ENCODE measurements at places on chromosomes 7 and 10. TPM values are rescaled to one million over a fixed set of nuclear protein-coding genes. Genes with fewer than 3 reads are reported as not detected.

- no peaks in the 10 kb centered on the region for H3K4me1 ChIP-seq
- H3K36me3 ChIP-seq = no peaks in the 10 kb centered on the region
- no peaks in the 10 kb centered on the region for H3K27me3 ChIP-seq
- no peak overlapping the region for H3K27ac ChIP-seq
Measured at GRCh38 chr10:28996947-28997551, 291.8 kb upstream of the LYZL1 start.

GRCh38 chr7:84783141-84783778 lies 403.6 kb downstream of the SEMA3D start:
- no peak overlapping the region for H3K4me3 ChIP-seq
- DNase-seq = no peak
- no peak overlapping the region for H3K27ac ChIP-seq
- no peaks in the 10 kb centered on the region for H3K4me1 ChIP-seq
- no peaks in the 10 kb centered on the region for H3K36me3 ChIP-seq

The VAX1 gene
- not detected for total RNA-seq

DNA sequence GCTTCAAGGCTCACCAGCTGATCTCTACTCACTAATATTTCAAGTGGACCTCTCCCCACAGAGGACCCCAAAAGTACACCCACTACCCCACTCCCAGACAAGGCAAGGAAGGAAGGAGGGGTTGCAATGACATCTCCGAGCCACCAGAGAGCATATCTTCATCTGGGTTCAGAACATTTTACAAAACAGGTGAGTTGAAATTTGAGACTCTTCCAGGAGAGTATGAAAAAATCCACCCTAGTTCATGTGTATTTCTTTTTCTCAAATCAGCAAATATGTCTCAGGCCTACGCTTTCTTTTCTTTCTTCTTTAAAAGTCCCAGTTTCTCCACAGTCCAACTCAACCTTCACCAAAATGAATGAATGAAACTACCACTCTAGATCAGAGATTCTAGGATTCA lies 61.9 kb downstream of the SGMS1 start:
- H3K27me3 ChIP-seq = no peaks in the 10 kb centered on the region
- H3K4me1 ChIP-seq = no peaks in the 10 kb centered on the region
- H3K36me3 ChIP-seq = no peaks in the 10 kb centered on the region
- no peak overlapping the region for H3K27ac ChIP-seq
- peak; percentile 16 for DNase-seq
- H3K4me3 ChIP-seq = no peak overlapping the region

- no peaks in the 10 kb centered on the region for H3K4me1 ChIP-seq
- no peaks in the 10 kb centered on the region for H3K27me3 ChIP-seq
- no peak overlapping the region for H3K27ac ChIP-seq
Measured at GRCh38 chr7:117775801-117776200, 97.4 kb downstream of the CTTNBP2 start.

The LIPJ gene
- 0.19 TPM for total RNA-seq

The PLXNA4 gene
- total RNA-seq = 0.11 TPM

- peaks cover 3% of the 10 kb centered on the region for H3K4me1 ChIP-seq
- no peaks in the 10 kb centered on the region for H3K36me3 ChIP-seq
- no peak overlapping the region for H3K4me3 ChIP-seq
Measured at GRCh38 chr10:95837783-95838182, 70.0 kb upstream of the CC2D2B start.

Measured in naive thymus-derived CD4-positive, alpha-beta T cell (primary cell).